CMK (cell line): ENCODE measurements at places on chromosomes 13 and 19.
A peak's percentile ranks its signal among the peaks of the same experiment; 100 is the strongest.

DNA sequence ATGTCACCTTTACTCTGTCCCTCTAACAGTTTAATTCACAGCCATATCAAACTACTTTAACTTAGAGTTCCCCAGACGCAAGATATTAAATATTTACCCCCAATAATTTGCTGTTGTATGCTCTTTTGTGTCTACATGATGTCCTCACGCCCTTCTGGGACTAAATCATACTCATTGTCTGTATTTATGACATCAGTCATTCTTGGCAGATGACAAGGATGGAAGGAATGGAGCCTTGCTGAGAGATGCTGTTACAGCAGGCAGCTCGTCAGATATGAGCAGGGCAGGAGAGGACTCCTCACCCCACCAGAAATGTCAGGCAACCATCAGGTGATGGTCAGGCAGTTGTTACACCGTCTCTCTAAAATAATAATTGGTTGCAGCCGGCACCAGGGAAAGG, 41.8 kb downstream of the CARD8 start:
- no peak for DNase-seq

GRCh38 chr13:27193496-27193895, 21.9 kb upstream of the USP12 start:
- no peak for DNase-seq

DNA sequence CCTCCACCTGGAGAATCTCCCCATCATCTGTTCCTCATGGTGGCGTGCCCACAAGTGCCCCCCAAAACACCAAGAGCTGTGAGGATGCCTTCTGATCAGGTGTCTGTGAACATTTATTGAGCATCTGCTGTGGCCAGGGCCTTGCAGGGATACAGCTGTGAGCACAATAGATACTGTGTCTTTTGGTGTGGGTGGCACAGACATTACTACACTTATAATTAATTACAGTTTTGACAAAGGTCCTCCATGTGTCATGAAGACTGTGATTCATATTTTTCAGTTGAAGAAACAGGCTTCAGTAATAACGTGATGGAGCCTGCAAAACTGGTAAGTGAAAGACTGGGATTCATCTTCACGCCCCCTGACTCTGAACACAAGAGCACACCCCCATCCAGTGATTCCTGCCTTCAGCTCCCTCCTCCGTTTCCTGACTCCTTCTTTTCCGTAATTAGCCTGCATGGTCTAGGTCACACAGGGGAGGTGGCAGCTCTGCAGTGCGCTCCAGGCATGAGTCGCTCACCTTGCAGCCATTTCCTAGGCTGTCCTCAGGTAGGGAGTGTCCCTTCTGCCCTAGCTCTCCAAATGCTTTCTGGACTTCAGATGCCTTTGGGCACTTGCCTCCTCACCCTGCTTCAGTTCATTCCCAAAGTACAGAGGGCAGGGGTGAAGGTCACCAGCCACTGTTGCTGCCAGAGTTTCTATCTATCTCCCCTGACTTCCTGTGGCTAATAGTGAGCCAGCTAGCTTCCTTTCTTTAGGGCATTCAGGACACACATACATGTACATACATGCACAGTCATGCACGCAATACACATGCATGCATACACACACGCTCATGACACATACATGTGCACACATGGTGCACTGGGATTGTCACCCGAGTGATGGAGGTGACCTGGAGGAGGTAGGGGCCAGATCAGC, 66.5 kb downstream of the SIAH3 start:
- no peak for DNase-seq

DNA sequence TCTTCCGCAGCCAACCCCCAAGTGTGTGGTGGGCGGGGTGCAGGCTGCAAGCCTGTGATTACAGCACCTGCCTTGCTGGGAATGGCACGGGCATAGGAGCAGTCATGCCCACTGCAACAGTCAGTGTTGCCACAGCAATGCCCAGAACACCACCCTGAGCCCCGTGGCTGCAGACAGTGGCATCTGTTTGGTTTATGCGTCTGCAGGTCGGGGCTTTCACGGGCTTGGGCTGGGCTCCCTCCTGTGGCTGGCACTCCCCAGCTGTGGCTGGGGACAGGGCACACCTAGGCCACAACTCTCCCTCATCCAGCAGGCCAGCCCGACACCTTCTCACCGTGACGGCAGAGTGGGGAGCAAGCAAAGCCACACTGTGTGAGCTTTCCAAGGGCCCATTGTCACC, 115.3 kb upstream of the C1QTNF9B start:
- DNase-seq: no peak

- DNase-seq: peak; percentile 41
These were observed 5.8 kb upstream of the TLE2 start for GRCh38 chr19:3034656-3035541.

DNA sequence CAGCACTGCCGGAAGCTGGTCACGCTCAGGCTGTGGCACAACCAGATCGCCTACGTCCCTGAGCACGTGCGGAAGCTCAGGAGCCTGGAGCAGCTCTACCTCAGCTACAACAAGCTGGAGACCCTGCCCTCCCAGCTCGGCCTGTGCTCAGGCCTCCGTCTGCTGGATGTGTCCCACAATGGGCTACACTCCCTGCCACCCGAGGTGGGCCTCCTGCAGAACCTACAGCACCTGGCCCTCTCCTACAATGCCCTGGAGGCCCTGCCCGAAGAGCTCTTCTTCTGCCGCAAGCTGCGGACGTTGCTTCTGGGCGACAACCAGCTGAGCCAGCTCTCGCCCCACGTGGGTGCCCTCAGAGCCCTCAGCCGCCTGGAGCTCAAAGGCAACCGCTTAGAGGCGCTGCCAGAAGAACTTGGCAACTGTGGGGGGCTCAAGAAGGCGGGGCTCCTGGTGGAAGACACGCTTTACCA, 3.2 kb upstream of the MAP2K7 start:
- DNase-seq: no peak

- no peak for DNase-seq
These were observed 21.7 kb upstream of the MAB21L1 start for GRCh38 chr13:35498231-35498630.

- no peak for DNase-seq
These were observed 711 bp downstream of the FUT2 start for GRCh38 chr19:48696353-48697010.

GRCh38 chr19:6263735-6264444, 15.9 kb downstream of the MLLT1 start:
- no peak for DNase-seq

GRCh38 chr19:51809787-51810186, 14.8 kb downstream of the FPR3 start:
- DNase-seq: no peak

- DNase-seq: peak; percentile 31
These were observed 16.2 kb upstream of the AP1M2 start for GRCh38 chr19:10603084-10603872.

DNA sequence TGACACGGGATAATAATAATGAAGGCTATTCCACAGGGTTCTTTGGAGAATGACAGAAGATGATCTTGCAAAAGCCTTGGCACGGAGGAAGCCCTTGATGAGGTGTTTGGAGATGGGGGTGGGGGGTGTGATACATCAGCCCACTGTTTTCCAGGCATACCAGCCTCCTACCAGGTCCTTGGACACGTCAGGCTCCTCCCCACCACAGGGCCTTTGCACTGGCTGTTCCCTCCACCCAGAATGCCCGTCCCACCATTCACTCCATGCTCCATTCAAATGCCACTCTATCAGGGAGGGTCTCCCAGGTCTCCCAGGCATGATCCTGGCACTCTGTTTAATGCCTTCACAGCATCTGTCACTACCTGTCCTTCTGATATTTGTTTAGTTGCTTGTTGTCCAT, 2.7 kb downstream of the WIZ start:
- DNase-seq: no peak

DNA sequence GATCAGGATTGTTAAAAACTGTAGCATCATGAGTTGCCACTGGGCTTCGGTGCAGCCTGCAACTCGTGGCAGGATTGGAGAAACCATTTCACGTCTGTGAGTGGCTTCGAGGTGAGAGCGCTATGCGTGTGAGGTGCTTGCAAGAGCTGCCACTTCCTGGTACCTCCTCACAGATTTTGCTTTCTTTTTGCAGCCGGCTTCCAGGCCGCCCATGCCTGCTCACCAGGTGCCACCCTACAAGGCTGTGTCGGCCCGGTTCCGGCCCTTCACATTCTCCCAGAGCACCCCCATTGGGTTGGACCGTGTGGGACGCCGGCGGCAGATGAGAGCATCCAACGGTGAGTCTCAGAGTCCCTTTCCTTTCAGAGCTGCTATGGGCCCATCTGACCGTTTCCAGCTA, 57.9 kb upstream of the C1QTNF9 start:
- no peak for DNase-seq

GRCh38 chr13:40376296-40376849, 290.1 kb downstream of the FOXO1 start:
- DNase-seq: no peak

DNA sequence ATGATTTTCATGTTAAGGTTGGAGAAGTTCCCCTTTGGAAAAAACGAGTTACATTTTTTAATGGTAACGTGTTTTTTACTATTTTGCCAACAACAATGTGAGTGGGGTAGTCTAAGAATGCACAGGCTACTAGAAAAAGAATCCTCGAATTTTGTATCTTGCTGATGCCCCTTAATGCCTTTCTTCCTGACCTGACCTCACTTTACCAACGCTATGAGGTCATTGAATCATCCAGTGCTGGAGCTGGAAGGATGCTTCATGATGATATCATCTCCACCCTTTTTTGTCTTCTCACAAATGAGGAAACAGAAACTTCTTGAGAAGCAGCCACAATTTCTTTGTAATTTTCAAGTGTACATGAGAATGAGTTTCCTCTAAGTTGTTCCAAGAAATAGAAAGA, 8.2 kb upstream of the UBL3 start:
- DNase-seq: no peak

- DNase-seq: no peak
These were observed 76.2 kb upstream of the IRS2 start for GRCh38 chr13:109862627-109863026.

GRCh38 chr19:12482509-12482886, 2.1 kb downstream of the ZNF709 start:
- no peak for DNase-seq

GRCh38 chr19:37114001-37114400, 35.8 kb downstream of the ZNF420 start:
- no peak for DNase-seq

GRCh38 chr13:46137627-46138317, 32.9 kb upstream of the CPB2 start:
- no peak for DNase-seq

DNA sequence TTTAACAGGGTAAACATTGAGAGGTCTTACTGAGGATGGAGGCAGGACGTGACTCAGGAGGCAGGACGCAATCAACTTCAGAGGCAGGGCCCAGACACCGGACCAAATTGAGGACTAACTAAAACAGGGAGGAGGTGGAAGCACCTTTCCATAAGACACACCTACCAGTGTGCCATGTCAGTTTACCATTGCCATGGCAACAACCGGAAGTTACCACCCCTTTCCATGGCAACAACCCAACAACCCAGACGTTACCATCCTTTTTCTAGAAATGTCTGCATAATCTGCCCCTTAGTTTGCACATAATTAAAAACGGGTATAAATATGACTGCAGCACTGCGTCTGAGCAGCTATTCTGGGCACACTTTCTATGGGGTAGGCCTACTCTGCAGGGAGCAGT, 53.5 kb upstream of the SOX21 start:
- no peak for DNase-seq

DNA sequence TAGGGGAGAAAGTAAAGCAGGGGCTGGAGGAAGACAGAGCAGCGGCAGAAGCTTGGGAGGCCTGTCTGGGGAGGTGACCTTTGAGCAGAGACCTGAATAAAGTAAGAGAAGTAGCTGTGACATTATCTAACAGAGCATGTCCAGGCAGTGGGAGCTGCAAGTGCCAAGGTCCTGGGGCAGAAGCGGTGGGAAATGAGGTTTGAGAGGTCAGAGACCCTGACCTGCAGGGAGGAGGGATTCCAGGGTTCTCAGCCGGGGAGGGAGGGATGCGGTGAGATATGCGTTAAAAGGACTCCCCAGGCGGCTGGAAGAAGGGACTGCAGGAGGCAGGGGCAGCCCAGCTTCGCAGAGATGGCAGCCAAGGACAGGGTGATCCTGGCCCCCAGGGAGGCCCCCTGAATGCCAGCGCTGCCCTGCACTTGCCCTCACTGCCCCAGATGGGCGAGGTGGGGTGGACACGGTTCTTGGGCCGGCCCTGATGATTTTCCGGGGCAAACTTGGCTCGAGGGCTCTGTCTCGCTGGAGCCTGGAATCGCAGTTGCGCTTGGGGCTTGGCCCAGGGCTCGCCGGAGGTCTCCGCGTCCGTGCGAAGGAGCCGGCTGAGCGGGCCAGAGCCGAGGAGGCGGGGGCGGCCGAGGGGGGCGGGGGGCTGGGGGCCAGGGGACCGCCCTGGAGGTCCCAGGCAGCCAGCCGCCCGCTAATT, 3.2 kb downstream of the CRLF1 start:
- DNase-seq: no peak

GRCh38 chr19:24071078-24071477, 15.9 kb upstream of the ZNF254 start:
- DNase-seq: no peak

- DNase-seq: no peak
These were observed 56.6 kb downstream of the CELF5 start for GRCh38 chr19:3281026-3281425.

DNA sequence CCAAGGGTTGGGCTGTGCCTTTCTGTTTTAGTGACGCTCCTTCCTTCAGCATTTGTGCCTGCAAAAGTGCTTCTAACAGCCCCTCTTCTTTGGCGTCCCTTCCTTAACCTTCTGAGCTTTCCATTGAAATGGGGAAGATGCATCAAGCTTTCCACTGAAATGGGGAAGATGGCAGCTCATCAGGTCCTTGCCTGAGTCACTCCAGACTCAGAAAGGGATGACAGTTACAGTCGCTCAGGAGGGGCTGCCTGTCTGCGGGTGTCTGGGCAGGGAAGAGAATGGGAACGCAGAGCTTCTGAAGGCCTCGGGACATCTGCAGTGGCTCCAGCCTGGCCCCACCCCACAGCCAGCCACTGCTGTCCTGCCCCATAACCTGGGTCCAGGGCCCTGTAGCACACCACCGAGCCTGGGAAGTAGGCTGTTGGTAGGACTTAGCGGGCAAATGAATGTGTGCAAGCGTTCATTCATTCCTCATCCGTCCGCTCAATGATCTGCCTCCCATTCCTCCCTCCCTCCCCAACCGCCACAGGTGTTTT, 9.8 kb downstream of the AP1M1 start:
- DNase-seq: no peak

- no peak for DNase-seq
These were observed 1.4 kb downstream of the RNF126 start for GRCh38 chr19:661427-662196.

- DNase-seq: no peak
These were observed at the start of gene DENND1C for GRCh38 chr19:6481541-6482342. DENND1C (minus strand) TSS chr19:6481787; CDS start chr19:6481695, 92 bp downstream.
